Brain microvascular endothelial cell (primary cell): ENCODE measurements at places on chromosomes 12 and 14.

GRCh38 chr12:123293178-123293760, 21.6 kb upstream of the CDK2AP1 start:
- DNase-seq = no peak

- DNase-seq = peak; percentile 40
These were observed 44.7 kb upstream of the AMIGO2 start for GRCh38 chr12:47124451-47124850.

DNA sequence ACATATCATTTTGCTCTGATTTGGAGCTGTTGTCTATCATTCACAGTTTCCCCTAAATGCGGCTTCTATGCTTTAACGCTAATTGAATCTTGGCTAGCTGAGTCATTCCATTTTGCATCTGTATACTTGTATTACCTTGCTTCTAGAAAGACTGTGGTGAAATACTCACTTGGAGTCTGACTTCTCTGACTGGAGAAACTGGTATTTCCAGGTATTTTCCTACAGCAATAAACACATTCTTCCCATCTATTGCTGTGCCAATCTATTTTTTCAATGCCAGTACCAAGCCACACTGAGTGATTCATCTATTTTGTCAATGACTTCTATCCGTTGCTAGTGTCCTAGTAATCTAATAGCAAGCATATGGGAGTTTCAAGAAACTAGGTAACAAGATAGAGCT, 76.0 kb upstream of the ST8SIA1 start:
- DNase-seq = no peak

GRCh38 chr12:77845831-77846230, 15.1 kb downstream of the NAV3 start:
- peak; percentile 52 for DNase-seq

DNA sequence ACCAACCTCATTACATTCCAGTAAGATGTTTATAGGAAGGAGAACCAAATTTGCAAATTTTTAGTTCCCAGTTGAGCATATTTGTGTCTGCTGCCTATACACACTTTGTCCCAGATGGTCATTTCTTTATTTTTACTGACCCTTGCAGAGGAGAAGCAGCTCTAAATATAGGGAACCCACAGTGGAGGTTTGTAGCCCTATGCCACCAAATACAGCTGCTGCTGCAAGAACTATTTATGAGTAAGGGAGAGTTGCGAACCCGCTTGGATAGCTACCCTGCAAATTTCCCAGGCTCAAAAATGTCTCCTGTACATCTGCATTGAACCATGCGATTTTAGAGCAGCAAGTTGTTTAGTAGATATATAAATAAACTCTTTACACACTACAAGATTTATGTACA, 48.2 kb downstream of the NAV3 start:
- DNase-seq = no peak

- no peak for DNase-seq
These were observed 135.3 kb downstream of the SMOC1 start for GRCh38 chr14:70014406-70015095.

GRCh38 chr14:93953739-93954515, 22.4 kb downstream of the ASB2 start:
- DNase-seq = no peak

DNA sequence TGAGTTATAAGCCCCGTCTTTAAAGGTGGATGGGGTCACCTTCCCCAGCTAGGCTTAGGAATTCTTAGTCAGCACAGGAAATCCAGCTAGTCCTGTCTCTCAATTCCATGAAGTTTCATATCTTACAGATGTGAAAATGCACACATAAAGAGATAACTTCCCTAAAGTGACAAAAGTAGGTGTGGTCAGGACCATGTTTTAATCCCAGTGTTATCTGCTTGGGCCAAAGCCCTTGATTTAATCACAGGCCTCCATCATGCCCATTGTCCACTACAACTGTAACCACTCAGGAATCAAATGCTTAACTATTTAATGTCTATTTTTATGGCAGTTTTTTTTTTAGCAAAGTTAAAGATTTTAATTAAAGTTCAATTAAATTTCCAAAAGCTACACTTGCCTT, 194.4 kb upstream of the BTG1 start:
- no peak for DNase-seq

DNA sequence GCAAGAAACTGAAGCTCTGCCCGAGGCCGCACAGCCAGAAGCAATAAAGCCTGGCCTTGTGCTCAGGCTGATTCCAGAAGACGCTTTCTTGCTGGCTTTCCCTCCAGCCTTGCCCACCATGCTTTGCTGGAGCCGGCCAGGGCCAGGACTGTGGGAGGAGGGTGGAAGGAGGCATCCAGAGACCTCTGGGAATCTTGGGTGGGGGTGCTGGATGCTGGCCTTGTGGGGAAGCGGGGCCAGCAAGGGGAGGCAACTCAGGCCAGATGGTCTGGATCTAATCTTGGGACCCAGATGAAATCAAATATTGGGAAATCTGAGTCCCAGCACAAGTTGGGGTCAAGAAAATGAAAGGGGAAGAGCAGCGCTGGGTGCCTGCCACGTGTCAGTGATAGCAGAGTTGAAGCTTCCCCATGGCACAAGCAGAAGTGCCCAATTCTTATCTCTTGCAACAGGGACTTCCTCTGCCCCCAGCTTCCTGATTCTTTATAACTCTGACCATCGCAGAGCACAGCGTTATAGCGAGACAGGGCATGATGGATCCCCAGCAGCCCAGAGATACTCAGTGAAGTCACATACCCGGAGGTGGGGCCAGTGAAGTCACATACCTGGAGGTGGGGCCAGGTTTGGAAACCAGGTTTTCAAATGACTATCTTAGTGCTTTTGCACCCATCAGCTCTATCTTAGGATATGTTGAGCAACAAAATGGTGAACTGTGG, 6.4 kb upstream of the RABGGTA start:
- DNase-seq = no peak

DNA sequence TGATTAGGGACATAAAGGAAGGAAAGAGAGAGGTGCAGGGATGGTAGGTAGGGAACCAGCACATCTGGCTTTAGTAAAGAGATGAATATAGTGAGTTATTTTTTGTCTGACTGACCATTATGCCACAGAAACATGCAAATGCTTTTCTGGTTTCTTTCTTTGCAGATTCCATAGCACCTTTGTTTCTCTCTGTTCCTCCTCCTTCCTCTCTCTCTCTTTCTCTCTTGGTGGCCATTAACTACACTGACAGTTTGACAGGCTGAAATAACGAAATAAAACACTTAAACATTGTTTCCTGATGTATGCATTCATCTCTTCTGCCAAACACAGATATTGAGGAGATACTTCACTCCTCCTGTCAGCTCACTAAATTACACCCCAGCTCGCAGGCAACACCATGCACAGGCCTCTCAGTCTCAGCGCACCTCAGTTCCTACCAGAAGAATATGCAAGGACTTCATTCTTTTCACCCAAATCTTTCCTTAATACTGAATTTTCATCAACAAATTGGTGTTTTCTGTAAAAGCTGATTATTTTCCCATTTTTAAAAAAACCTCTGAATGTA, 406.9 kb upstream of the SOX5 start:
- DNase-seq = no peak

DNA sequence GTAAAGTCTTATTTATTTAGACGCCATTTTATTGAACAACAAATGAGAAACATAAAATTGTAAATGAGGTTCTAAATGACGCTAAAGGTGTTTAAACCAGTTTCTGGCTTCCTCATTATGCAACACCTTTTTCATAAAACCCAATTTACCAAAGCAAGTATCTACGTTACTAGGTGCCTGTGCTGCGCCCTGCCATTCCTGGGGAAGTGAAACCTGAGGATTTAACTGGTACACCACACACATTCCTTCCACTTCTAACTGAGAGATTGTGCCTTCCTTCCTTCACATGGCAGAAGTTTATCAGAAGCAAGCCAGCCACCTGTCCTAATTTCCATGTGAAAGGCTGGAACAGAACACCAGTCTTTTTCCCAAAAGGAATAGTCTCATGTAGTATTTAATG, 40.3 kb upstream of the GCH1 start:
- no peak for DNase-seq

DNA sequence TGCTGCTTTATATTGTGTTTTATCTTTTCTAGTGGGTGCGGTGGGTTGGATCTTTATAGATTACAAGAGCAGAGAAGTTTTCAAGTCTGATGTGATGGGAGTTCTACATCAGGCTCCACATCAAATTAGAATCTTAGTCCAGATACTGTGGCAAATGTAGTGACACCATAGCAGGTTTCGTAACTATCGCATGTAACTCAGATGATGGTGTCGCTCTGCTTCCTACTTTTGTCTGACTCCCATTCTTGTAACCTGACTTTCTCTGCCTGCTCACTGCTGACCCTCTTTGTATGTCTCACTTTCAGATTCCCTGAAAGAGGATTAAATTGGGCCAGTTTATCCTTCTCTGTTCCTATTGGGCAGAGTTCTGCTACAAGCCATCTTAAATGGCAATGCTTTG, 22.8 kb upstream of the FBXO34 start:
- DNase-seq = no peak

DNA sequence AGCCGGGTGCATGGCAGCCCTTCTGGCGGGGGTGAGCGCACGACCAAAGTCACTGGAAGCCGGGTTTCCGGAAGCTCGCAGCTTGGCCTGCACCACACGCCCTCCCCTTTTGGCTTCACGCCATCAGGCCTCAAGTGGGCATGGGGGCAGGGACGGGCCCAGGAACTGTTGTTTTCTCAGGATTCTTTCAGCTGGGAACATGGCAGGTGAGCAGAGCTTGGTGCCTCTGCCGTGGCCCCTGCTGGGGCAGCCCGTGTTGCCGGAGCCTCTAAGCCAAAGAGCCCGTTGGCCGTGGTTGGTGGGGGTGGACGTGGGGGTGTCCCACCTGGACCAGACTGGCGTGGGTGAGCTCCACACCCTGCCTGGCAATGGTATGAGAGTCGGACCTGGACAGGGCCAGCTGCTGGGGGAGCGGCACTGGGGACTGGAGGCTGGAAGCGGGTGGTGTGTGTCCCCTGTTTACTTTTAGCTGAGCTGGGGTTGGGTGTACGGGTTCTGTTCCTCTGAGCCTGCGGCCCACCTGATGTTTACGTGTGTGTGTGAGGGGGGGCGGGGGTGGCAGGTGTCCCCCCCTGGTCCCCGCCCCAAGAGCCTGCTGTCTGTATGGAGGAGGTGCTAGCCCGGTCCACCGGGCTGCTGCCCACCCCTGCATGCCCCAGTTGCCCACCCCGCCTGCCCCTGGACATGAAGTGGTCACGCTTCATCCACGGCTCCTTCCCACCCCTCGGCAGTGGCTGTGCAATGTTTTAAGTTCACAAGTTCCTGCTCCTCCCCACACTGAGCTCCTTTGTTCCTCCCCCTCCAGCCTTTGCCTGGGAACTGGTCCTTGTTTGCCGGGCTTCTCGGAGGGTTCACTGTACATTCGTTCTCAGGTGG, 28.7 kb upstream of the PLD4 start:
- no peak for DNase-seq

DNA sequence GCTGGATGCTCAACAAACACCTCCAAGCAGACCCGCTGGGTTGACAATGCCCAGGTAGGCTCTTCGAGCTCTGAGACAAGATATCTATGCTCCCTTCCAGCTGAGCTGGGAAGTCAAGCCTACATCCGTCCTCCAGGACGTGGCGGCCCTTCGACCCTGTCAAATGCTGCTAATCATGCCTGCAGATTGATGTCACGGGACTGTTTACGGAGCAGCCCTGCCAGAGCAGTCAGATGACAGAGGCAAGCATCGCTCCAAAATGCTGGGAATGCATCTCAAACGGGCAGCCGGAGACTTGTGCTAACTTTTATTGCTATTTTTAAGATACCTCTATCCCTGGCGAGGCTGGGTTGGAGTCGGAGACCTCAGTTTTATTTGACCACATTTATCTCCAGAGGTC, 139.2 kb downstream of the NTF3 start:
- no peak for DNase-seq

DNA sequence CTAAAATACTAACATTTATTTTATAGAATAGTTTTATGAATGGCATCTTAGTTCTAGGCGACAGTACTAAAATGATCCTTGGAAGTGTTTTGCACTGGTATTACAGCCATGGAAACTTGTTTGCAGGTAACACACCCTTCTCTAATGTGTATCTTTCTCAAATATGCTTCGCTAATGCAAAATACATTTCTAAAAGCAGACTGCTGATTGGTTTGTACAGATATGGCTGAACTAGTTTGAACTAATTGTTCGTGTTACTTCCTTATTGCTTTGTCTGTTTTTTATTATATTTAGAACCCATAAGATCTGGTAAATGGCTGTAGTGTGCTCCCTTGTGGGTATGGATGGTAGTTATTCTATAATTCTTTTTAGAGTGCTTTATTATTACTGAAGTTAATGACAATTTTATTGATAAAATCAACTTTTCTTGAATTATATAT, 53.0 kb downstream of the ATF7IP start:
- DNase-seq = no peak

DNA sequence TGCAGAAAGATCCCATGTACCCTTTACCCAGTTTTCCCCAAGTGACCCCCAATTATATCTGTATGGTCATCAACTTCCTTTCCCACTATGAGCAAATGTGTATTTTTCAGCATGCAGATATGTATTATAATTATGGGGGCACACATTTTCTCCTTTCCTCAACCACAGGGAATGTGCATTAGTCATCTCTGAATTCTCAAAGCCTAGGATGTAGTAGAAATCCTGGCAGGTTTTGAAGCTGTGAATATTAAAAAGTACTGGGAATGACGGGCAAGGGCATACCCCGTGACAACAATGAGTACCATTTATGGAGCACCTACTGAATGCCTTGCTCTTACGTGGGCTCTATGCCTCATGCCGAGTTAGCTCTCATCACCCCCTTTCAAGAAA, 71.5 kb downstream of the VWF start:
- peak; percentile 40 for DNase-seq

DNA sequence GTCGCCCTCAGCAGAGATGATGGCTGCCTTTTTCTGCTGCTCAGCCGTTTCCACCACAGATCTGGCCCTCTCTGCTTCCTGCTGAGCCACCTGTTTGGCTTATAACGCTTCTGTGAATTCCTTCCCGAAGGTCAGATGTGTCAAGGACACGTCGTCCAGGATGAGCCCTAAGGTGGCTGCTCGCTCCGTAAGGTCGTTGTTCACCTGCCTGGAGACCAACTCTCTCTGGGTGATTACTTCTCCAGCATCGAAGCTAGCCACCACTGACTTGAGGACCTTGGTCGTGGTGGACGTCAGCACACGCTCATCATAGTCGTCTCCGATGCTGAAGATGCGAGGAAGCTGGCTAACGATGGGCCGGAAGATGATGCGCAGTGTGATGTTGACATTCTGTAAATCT, 11.7 kb upstream of the ASB8 start:
- DNase-seq = no peak

DNA sequence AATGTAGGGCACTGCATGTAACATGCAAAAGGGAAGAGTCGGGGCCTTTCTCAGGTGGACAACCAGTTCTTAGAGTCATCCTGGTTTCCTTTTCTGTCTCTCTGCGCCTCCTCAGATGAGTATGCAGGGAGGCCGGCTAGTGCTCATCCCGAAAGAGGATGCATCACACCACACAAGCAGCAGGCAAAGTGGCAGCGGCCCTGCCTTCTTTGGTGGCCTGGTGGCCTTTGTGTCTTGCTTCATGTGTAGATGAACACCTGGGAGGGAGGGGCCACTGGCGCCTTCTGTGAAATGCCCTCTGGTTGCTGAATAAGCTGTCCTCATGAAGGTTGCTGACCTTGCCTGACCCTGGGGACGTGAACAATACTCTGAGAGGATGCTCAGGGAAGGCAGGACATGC, 18.0 kb downstream of the SLC24A4 start:
- no peak for DNase-seq

- no peak for DNase-seq
These were observed 501.1 kb downstream of the VRK1 start for GRCh38 chr14:97298331-97298730.

GRCh38 chr12:47935184-47935583, 28.2 kb upstream of the TMEM106C start:
- peak; percentile 44 for DNase-seq
